Activated T-helper 2 cell treated with anti-CD3 and anti-CD28 coated beads, Interferon-gamma antibody, Interleukin-2, Interleukin-4, amounts not matched to agents 10 μg/mL and 5 μg/mL and 100 μg/mL, durations not matched to agents 14 hours and 24 hours and 36 hours (primary cell): ENCODE measurements at places on chromosomes 13 and 19. TPM values are rescaled to one million over a fixed set of nuclear protein-coding genes. Genes with fewer than 3 reads are reported as not detected.

GRCh38 chr19:19034204-19034624 lies 811 bp downstream of the ARMC6 start:
- peak overlapping the region; percentile 91 for H3K27ac ChIP-seq
- peaks cover 51% of the 10 kb centered on the region for H3K36me3 ChIP-seq
- H3K4me1 ChIP-seq: peaks cover 29% of the 10 kb centered on the region
- peak overlapping the region; percentile 89 for H3K4me3 ChIP-seq
- peak; percentile 80 for DNase-seq
- H3K27me3 ChIP-seq: no peaks in the 10 kb centered on the region

DNA sequence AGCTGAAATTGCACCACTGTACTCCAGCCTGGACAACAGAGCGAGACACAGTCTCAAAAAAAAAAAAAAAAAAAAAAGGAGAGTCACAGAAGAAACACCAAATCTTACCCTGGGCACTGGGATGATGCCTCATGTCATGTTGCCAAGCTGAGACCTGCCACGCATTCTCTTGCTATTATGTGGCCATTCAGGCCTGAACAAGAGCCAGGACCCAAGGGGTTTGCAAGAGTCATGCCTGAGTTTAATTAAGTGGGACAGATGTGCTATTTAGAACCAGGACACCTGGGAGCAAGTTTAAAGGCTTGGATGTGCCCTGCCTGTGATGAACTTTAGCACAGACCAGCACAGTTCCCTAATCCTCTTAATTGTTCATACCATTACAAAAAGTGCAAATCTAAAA lies 9.8 kb downstream of the PNMA8A start:
- no peak overlapping the region for H3K4me3 ChIP-seq
- no peaks in the 10 kb centered on the region for H3K36me3 ChIP-seq
- no peaks in the 10 kb centered on the region for H3K4me1 ChIP-seq
- DNase-seq: no peak
- peaks cover 4% of the 10 kb centered on the region for H3K27me3 ChIP-seq
- H3K27ac ChIP-seq: no peak overlapping the region

DNA sequence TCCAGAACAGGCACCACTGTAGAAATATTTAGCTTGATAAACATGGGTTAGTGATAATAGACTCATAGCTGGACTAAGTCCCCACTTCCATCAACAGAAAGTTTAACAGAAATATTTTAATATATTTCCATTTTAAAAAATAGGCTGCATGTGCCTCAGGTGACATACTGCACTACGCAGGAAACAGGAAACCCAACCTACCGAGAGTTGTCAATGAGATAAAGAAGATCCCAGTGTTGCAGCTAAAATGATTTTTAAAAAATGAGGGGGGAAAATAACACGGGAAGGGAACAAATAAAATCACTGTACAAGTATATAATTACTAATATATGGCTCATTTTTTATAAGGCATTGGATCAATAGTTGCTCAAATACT lies 154.8 kb downstream of the TBC1D4 start:
- DNase-seq: no peak
- no peaks in the 10 kb centered on the region for H3K27me3 ChIP-seq
- H3K4me1 ChIP-seq: peaks cover 48% of the 10 kb centered on the region
- H3K4me3 ChIP-seq: peak overlapping the region; percentile 86
- peak overlapping the region; percentile 95 for H3K27ac ChIP-seq
- peaks cover 17% of the 10 kb centered on the region for H3K36me3 ChIP-seq

FLT3LG gene
- 49.3 and 57.9 TPM in 2 replicates for total RNA-seq

CYP4F12 gene
- total RNA-seq: not detected in 2 replicates

DNA sequence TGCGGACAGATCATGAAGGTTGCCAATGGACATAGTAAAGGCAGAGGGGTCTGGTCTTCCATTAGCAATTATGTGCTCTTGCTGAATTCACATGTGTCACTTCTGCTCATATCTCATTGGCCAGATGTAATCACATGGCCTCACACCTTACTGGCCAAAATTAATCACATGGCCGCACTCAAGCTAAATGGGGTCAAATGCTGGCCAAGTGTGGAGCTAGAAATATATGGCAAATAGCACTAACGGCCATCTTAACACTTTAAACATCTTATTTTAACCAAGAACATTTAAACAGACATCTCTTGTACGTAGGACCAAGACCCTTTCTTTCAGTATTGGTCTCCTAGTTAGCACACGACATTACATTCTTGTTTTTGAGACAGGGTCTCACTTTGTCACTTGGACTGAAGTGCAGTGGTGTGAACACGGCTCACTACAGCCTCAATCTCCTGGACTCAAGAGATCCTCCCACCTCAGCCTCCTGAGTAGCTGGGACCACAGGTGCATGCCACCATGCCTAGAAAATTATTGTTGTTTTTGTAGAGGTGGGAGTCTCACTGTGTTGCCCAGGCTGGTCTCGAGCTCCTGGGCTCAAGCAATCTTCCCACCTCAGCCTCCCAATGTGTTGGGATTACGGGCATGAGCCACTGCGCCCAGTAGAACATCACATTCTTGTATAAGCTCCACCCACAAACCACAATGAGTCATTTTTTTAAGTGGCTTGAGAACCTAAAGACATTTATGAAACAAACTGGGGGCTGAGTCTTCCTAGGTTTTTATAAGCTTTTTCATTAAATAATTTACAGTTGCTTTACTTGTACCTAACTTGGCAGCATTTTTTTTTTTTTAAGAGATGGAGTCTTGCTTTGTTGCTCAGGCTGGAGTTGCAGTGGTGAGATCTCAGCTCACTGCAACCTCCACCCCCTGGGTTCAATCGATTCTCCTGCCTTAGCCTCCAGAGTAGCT lies 2.9 kb upstream of the PTOV1 start:
- no peak overlapping the region for H3K4me3 ChIP-seq
- H3K27ac ChIP-seq: no peak overlapping the region
- H3K4me1 ChIP-seq: peaks cover 34% of the 10 kb centered on the region
- DNase-seq: no peak
- H3K27me3 ChIP-seq: no peaks in the 10 kb centered on the region

DNA sequence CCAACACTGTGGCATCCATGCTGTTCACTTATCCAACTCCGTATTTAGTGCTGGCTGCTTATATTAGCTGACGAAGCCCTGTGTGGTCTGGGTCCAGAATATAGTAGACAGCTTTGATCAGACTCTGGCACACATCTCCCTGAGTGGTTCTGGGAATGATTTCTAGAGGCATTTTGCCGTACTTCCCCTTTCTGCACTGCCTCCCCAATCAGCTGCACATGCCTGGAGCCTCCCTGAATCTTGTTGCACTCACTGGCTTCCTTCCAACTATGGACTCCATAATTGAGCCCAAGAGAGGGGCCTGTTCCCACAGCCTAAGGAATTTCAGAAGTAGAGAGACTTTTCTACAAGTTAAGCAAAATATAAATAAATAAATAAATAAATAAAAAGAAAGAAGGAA lies 30.4 kb upstream of the PCDH8 start:
- H3K36me3 ChIP-seq: no peaks in the 10 kb centered on the region
- no peaks in the 10 kb centered on the region for H3K4me1 ChIP-seq
- H3K27me3 ChIP-seq: peaks cover 3% of the 10 kb centered on the region
- no peak overlapping the region for H3K4me3 ChIP-seq
- no peak for DNase-seq
